ENCODE measurements at places on chromosomes 11 and 22.

DNA sequence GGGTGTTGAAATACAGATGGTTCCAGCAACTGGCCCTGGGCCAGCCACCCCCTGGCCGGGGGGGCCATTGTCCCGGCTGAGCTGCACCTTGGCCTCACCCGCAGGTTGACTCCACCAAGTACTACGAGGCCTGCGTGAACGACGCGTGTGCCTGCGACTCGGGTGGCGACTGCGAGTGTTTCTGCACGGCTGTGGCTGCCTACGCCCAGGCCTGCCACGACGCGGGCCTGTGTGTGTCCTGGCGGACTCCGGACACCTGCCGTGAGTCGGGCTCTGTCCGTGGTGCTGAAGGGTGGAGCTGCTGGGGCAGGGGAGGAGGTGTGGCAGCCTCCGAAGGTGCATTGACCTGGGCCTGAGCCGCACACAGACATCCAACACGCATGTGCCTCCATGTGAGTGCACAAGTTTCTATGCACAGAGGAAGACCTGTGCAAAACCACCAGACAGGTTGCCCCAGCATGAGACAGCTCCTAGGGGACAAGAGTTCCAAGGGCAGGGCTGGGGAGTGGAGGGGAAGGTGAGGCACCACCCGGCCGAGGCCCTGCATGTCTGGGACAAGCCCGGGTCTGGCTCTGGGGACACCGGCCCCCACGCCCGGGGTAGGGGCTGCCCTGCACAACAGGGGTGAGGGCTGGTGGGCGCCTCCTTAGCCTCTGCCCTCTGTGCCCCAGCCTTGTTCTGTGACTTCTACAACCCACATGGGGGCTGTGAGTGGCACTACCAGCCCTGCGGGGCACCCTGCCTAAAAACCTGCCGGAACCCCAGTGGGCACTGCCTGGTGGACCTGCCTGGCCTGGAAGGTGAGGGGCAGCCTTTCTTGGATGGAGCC lies 16.1 kb downstream of the MUC5B start:
- DNase-seq: no peak

- DNase-seq: no peak
These were observed 14.8 kb downstream of the SHISA8 start for GRCh38 chr22:41899992-41900651.

GRCh38 chr11:113496026-113496651 lies 20.9 kb upstream of the DRD2 start:
- DNase-seq: no peak

- no peak for DNase-seq
These were observed 339.1 kb upstream of the API5 start for GRCh38 chr11:42972741-42973140.

DNA sequence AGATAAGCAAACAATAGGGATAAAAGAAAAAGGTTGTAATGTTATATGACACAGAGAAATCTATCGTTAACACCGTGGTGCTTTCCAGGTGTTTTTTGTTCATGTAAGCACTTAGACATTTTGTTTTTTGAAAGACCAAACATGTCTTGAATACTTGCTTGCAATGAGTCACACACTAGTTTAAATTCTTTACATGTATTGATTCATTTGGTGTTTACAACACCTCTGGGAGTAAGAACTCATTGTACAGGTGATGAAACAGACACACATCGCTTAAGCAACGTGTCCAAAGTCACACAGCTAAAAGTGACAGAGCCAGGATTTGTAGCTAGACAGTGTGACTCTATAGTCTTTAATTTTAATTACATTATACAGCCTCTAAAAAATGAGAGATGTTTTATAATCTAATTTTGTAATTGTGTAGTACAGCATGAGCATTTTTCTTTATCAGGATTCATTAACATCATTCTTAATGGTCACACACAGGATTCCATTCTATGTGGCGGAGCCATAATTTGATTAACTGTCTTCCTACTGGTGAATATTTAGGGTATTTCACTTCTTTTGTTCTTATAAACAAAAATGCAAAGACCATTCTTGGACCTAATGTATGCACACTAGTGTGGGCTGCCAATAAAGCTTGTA lies 148.8 kb downstream of the DBX1 start:
- DNase-seq: no peak

DNA sequence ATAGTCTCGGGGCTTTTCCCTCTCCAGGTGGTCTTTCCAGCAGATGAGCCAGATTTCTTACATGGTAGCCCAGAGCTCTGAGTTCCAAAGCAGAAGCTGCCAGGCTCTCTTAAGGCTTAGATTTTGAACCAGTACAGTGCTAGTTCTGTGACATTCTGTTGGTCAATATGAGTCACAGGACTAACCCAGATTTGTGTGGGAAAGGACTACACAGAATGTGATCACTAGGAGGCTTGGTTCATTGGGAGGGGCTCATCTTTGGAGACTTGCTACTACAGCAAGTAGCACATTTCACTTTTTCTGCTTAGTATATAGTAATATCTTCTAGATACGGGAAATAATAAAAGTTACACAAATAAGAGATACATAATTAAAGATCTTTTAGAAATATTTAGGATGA lies 24.1 kb downstream of the RNF214 start:
- peak; percentile 50 for DNase-seq

DNA sequence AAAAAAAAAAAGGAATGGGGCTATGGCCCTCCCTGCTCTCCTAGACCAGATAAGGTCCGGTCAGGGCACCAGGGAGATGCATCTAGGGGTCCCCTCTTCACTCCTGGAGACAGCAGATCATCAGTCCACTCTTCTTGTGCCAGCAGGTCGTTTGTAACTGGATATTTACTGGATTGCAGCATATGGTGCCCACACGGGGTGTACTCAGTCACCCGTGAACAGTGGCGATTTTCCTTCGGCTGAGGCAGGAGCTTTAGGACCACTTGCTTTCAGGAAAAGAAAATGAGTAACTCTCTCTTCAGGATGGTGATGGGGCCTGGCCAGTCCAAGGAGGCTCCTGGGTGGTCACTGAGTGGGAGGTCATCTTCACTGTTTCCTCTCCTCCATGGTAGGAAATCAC lies 38.3 kb upstream of the RAB1B start:
- DNase-seq: no peak

- no peak for DNase-seq
These were observed 28.5 kb upstream of the MUC5B start for GRCh38 chr11:1194231-1194976.

DNA sequence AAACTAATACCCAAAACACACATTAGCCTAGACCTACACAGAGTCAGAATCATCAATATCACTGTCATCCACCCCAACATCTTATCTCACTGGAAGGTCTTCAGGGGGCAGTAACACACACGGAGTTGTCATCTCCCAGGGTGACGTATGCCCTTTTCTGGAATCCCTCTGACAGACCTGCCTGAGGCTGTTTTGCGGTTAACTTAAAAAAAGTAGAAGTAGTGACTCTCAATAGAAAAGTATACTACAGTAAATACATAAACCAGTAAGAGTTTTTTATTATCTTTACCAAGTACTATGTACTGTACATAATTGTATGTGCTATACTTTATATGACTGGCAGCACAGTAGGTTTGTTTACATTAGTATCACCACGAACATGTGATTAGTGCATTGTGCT lies 80.5 kb downstream of the PGR start:
- no peak for DNase-seq

GRCh38 chr11:30346068-30346688 lies 23.3 kb downstream of the ARL14EP start:
- peak; percentile 62 for DNase-seq

GRCh38 chr11:64659417-64660144 lies 63.4 kb downstream of the NRXN2 start:
- DNase-seq: peak; percentile 55

DNA sequence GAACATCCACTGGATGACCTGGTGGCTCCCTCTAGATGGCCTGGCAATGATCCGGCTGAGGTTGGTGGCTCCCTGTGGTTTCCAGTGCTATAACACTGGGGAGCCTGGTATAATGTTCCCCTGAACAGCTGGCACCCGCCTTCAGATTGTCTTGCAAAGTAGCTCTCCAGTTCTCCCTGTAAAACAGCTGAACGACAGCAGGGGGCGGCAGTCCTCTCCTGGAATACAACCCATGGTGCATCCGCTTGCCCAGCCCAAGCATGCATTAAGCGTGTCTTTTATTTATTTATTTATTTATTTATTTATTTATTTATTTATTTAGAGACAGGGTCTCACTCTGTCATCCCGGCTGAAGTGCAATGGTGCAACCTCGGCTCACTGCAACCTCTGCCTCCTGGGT lies 258.9 kb downstream of the BUD13 start:
- peak; percentile 15 for DNase-seq

DNA sequence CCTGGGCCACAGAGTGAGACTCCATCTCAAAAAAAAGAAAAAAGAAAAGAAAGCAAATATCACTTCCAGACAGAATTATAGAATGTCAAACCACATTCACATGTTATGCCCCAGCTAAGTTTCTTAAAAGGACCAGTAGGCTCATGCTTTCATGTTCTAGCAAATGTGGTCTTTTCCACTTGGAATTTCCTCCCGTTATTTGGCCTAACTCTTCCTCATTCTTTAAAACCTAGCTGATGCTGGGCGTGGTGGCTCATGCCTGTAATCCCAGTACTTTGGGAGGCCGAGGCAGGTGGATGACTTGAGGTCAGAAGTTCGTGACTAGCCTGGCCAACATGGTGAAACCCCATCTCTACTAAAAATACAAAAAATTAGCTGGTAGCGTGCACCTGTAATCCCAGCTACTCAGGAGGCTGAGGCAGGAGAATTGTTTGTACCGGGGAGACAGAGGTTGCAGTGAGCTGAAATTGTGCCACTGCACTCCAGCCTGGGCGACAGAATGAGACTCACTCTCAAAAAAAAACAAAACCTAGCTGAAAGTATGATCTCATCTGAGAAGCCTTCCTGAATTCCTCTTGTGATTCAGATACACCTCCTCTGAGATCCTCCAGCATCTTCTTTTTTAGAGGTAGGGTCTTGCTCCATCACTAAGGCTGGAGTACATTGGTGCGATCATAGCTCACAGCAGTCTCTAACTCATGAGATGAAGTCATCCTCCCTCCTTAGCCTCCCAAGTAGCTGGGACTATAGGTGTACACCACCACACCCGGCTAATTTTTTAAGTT lies 50.4 kb downstream of the FCHSD2 start:
- DNase-seq: no peak

GRCh38 chr11:73317373-73317772 lies 9.3 kb downstream of the ARHGEF17 start:
- no peak for DNase-seq

DNA sequence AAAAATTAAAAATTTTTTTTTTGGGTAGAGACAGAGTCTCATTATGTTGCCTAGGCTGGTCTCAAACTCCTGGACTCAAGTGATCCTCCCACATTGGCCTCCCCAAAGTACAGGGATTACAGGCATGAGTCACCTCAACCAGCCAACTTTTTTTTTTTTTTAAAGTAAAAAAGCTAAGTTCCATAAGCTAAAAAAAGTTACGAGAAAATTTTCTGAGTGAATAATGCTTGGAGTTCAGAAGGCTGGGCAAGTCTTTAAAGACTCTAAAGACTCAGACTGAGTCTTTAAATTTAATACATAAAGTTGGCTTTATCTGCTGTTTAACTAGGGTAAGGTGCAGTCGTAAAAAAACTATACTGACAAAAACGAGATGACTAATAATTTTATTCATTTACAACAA lies 5.6 kb downstream of the DDX6 start:
- peak; percentile 32 for DNase-seq

GRCh38 chr11:11620921-11621572 lies 758 bp downstream of the GALNT18 start:
- peak; percentile 3 for DNase-seq

DNA sequence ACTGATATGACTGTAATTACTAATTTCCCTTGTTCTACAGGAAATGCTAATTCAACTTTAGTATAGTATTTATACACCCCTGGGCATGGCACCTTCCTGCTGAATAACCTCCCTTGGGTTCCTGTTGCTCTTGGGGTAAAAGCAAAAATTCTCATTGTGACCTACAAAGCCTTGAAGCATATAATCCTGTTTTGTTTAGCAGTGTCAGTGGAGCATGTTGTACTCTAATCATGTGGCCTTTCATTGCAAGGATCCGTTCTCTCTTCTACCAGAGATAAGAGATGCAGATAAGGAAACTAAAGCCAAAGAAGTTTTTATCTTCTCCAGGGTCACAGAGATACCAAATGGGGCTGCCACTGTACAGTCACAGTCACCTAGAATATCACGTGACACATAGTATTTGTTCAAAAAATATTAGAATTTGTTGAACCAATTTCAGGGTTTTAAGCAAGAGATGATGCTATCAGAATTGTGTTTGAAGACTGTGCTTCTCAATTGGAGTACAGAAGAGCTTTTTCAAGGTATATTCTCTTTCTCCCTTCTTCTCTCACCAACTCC lies 25.1 kb downstream of the CSRP3 start:
- DNase-seq: no peak

- DNase-seq: no peak
These were observed 203.7 kb upstream of the DDI1 start for GRCh38 chr11:103832762-103833161.

- no peak for DNase-seq
These were observed 799 bp upstream of the CDC42BPG start for GRCh38 chr11:64845129-64845775.

DNA sequence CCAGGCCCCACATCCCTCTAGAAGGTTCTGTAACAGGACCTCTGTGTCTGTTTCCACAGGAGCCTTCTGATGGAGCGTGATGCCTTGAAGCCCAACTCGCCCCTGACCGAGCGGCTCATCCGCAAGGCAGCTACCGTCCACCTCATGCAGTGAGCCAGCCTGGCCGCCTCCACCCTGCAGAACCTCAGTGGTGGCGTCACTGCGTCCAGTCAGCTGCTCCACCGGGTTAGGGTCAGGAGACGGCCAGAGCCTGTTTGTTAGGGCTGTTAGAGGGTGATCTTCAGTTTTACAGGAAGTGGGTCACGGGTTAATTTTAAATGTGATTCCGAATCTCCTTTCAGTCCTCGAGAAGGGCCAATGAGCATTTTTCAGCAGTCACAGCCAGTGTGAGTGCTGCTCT lies 3.9 kb upstream of the GTSE1 start:
- DNase-seq: no peak

GRCh38 chr11:63015521-63016215 lies at the start of gene SLC22A8:
TSS of gene SLC22A8 (minus strand) at chr11:63015841. CDS start at chr11:63014958, 883 bp downstream.
- no peak for DNase-seq

DNA sequence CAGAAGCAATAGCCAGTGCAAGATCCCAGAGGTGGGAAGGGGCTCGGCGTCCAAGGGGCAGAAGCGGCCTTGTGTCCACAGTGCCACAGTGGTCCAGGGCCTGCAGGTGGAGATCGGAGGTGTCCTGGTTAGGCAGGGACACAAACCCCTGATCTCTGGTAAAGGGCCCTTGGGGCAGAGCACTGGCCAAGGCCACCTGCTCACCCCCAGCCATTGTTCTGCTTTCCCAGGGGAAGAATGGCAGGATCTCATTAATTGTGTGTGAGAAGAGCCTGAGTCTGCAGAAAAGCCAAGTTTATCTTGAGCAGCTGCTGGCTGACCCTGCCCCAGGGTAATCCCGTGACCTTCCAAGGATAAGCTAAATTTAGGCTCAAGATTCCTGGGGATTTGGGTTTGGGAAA lies 3.1 kb upstream of the CLDN5 start:
- DNase-seq: no peak

GRCh38 chr11:61739966-61740365 lies 12.5 kb upstream of the MYRF start:
- DNase-seq: no peak

GRCh38 chr11:19670030-19670791 lies 42.4 kb upstream of the NAV2 start:
- DNase-seq: peak; percentile 85
